ENCODE measurements at places on chromosomes 3 and 15.

DNA sequence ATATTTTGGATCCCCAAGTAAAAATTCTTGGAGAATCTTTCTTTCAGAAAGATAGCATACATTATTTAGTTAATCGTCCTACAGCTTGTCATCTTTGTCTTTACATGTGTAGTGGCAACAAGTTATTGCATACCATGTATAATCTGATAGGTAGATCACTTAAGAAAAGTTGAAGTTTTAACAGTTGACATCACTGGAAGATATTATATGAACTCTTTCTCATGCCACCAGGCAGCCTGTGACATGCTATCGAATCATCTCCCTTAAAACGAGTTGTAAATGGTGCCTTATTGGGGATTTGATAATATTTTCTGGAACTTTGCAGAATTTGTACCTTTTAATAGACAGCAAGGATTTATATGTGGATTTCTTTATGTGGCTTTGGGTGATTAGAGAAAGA lies 8.7 kb downstream of the U2SURP start:
- no peak for DNase-seq

DNA sequence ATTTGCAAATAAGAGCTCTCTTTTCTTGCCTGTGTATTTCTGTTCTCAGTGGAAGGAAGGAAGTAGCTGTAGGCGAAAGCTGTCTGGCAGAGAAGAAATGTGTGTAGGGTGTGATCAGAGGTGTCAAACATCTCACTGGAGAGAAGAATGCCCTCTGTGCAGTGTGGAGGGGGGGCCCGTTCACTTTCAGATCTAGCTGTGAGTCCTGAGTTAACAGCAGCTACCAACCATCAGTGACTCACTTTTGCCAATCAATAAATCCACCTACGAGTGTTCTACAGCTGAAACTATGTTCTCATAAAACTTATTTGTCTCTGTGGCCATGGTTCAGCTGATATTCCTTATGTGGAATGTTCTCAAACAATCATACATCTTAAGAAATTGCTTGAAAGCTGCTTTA lies 103.7 kb downstream of the FRMD4B start:
- DNase-seq, result no peak

DNA sequence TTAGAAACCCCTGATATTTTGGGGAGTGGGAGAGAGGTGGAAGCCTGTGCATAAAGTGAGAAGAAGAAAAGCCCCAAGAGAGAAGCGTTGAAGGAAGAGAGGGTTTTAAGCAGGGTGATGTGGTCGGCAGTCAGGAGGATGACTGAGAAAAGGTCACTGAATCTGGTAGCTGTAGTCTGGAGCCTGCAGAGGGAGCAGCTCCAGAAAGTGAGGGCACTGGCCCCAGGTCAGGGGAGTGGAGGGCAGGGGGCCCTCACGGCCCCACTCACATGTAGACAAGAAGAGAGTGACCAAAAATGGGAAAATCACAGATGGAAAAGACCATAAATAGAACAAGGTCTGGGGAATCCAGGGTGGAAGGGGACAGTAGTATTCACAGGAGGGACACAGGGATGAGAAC lies 105.5 kb downstream of the RYK start:
- DNase-seq, result no peak

GRCh38 chr3:139105154-139105702 lies 60.5 kb upstream of the PRR23C start:
- DNase-seq, result no peak

GRCh38 chr3:155617346-155617925 lies 127.4 kb downstream of the PLCH1 start:
- DNase-seq, result no peak

- no peak for DNase-seq
These were observed 125.9 kb upstream of the SMAD3 start for GRCh38 chr15:66939451-66940023.

DNA sequence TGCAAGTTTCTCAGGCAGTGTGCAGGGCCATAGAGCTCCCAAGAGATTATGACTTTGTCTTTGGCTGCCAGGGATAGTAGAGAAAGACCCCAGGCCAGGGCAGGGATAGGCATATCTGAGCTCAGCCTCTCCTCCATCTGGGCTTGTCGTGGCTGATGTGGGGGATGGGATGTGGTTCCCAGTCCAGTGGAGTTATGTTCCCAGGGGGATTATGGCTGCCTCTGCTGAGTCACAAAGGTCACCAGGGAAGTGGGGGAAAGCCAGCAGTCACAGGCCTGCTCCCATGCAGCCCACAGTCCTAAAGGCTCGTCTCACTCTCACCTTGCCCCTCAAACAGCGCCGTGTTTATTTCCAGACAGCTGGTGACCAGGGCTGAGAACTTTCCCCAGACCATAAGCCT lies 354.9 kb downstream of the SI start:
- DNase-seq, result no peak

DNA sequence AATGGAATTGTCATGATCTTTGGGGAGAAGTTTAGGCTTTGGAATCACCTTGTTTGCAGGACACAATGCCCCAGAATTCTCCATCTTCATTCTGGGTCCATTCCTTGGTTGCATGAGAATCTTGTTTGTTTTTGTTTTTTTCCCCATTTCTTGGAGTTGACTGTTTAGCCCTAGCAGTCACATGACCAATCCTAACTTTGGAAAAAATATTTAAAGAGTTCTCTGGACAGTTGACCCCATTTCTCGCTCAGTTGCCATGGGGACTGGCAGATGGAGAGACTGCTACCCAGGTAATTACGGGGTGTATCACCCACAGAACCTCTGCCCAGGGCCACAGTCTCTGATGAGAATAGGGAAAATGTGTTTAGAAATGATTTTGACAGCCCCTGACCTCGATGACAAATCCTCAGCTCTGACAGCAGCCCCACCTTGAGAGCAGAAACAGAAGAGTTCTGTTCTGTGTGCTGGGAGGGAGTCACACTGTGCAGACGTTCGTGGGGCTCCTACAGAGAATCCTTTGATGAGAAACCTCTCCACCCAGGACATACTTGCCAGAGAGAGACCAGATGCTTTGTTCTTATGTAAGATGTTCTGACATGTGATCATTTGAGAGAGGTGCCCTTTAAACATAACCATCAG lies 57.7 kb downstream of the IL16 start:
- no peak for DNase-seq

GRCh38 chr15:60563539-60564404 lies 84.8 kb upstream of the ICE2 start:
- no peak for DNase-seq

GRCh38 chr3:52022323-52023100 lies 26.8 kb upstream of the RPL29 start:
- DNase-seq, result no peak

Data from SK-N-MC (cell line).